ENCODE measurements at places on chromosomes 1 and 21.
A peak's percentile ranks its signal among the peaks of the same experiment; 100 is the strongest.

DNA sequence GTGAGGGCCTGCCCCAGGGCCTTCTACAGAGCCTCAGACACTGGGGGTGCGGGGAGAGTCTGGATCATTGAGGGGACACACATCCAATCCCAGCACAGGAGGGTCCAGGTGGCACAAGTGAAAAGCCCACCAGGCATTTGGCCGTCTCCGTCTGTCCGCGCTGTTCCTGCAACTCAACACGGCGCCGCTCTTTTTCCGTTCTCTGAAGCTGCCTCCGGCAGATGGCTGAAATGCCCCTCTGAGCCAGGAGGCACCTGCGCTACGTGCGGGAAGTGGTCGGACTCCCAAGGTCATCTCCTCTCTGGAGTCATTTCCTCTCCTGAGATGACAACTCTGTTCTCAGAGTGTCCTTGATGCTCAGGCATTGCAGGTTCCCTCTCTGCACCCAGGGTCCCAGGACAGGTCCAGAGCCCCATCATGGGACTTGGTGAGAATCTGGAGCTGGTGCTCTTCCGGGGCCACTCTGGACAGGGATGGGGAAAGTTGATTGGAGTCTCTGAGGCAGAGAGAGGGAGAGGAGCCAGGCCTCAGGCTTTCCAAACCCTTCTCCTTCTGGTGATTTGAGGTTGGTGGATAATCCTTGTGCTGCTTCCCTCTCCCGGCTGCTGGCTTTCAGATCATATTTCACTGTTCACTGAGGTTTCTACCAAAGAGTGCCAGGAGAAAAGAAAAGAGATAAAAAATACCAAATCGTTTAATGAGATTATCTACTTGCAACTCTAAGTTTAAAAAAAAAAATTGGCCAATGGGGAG is 14.0 kb upstream of the MIXL1 start:
- DNase-seq = no peak

DNA sequence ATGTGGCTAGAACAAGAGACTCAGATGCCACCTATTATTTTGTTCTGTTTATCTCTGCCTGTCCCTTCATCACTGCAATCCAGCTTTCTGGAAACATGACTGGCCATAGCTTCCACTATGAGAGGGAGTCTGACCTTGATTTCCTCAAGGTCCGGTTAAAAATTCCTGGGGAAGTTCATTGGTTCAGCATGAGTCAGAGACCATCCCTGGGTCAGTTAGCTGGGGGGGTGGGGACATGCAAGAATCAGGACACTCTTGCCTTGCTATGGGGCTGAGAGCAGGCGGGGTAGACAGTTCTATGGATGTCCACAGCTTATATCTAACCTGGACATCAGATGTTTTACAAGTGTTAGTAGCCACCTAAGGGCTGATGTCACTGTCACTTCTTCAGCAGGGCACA is 81.1 kb downstream of the TENT5C start:
- DNase-seq = peak; percentile 34

DNA sequence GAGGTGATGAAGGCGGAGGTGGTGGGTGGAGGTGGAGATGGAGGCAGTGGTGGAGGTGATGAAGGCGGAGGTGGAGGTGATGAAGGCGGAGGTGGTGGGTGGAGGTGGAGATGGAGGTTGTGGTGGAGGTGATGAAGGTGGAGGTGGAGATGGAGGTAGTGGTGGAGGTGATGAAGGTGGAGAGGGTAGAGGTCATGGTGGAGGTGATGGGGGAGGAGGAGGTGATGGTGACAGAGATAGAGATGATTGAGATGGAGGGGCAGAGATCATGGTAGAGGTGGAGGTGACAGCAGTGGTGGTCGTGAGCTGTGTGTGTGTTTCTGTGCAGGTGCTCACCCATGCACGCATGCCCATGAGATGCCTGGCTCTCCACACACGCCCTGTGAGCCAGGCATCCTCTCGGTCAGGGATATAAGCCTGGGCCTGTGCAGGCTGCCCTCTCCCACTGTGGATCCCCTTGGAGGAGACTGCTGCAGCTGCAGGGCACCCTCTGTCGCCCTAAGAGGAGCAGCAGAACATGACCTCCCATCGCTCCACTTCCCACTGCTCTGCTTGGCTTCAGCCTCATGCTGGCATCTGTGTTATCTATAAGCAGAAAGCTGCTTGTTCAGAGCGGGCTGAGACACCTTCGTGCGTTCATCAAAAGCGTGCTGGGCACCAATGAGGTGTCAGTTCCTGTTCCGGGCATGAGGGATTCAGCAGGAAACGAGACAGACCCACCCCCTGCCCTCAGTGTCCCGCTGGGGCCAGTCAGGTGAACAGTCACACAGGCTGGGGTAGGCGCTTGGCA is 20.5 kb upstream of the NPHP4 start:
- DNase-seq = no peak

DNA sequence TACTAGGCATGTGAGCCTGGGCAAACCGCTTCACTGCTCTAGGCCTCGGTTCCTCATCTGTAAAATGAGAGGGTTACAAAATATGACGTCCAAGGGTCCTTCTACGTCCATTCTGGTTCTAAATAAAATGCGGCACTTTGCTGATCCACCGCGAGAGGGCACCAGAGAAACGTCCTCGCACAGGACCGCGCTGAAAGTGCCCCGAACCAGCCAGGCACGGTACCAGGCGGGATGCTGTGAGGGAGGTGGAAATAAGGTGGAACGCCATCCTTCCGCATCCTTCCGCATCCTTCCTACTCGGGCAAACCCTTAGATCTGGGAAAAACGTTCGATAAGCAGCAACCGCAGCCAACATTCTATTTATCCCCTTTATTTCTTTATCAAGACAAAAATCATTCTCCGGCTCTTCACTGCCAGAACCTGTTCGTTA is 60.3 kb upstream of the KRTAP19-8 start:
- DNase-seq = peak; percentile 71

- DNase-seq = no peak
These were observed 209.5 kb upstream of the C1orf174 start for GRCh38 chr1:4109628-4109940.

DNA sequence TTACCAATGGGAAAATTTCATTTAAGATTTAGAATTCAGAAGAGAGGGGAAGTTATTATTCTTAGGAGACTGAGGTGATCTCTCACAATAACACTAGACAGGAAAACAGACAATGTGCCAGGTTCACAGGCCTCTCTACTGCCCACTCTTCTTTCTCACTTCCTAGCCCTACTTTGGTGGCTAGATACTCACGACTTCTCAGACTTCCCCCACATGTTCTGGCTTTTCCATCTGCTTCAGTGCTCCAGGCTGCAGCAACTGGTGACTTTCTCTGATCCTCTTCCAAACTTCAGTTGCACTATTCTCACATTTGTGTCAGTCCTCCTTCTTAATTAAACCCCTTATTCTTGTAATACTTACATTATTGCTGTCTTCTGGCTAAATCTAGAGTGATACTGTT is 208.7 kb upstream of the KCTD3 start:
- DNase-seq = no peak

DNA sequence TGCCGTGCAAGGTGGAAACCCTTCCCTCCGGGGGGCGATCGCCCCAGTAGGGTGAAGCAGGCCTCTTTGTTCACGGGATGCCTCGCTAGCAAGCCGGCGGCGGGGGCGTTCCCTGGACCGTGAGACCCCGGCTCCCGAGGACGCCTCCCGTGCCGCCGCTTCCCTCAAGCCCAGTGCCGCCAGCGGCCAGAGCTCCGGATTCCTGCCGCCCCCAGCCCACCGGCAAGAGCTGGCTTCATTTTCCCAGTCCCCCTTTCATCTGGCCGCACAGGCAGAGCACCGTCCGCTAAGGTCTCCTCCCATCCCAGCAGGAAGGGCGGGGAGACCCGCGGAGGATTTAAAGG is 16.3 kb downstream of the IER5 start:
- peak; percentile 88 for DNase-seq

GRCh38 chr1:9201401-9202239 is 33.0 kb upstream of the H6PD start:
- peak; percentile 35 for DNase-seq

Data from mesendoderm (in vitro differentiated cells).